Stimulated activated CD4-positive, alpha-beta T cell treated with anti-CD3 and anti-CD28 coated beads, Interleukin-1b, Interleukin-23, amount 100 ng/mL, for 48 hours (primary cell): ENCODE measurements at places on chromosomes 13 and 19.

GRCh38 chr13:38309397-38309796, 40.3 kb upstream of the UFM1 start:
- no peak for DNase-seq

- no peak for DNase-seq
These were observed 111.4 kb downstream of the CCNA1 start for GRCh38 chr13:36543671-36544070.

GRCh38 chr13:98606296-98606695, 29.4 kb upstream of the STK24 start:
- DNase-seq: no peak

GRCh38 chr13:71513411-71514033, 353.5 kb downstream of the DACH1 start:
- DNase-seq: no peak

DNA sequence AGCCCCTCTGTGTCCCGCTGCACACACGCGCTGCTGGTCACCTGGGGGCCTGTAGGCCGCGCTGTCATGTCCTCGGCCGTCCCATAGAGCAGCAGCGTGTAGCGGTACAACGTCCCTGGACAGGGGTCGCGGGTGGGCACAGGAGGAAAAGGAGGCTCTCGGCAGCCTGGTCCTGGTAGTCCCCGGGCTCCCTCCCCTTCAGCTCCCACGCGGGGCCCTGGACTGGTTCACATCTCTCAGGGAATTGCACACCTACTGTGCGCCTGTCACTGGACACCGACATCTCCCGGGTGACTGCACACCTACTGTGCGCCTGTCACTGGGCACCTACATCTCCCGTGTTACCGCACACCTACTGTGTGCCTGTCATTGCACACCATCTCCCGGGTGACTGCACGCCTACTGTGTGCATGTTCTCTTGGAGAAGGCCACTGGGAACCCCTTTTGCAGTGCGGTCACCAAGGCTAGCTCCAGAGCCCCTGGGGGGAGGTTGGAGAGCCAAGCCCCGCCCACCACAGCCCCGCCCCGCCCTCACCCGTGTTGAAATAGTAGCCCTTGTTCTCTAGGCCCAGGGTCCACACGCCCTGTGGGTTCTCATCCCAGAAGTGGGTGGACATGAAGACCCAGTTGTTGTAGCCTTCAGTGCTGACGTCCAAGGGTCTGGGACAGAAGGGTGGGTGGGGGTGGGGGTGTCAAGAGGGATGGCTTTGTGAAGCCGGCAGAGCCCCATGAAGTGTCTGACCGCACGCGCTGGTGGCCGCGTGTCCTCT, 3.5 kb upstream of the C19orf25 start:
- DNase-seq: no peak

DNA sequence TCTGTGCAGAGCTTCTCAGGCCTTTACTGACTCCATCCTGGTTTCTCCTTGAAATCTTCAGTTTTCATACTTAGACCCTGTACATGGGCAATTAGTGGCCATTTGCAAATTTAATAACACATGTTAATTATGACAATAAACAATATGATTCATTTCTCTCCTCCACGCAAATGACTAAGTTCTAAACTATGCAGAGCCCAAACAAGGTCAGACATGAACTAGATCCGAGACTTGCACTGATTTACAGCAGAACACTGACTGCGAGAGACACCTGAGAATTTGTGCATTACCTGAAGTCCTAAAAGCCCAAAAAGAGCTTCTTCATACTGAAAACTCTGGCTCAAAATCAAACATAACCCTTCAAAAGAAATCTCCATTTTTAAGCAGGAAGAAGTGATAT, 521.8 kb downstream of the MYO16 start:
- no peak for DNase-seq

DNA sequence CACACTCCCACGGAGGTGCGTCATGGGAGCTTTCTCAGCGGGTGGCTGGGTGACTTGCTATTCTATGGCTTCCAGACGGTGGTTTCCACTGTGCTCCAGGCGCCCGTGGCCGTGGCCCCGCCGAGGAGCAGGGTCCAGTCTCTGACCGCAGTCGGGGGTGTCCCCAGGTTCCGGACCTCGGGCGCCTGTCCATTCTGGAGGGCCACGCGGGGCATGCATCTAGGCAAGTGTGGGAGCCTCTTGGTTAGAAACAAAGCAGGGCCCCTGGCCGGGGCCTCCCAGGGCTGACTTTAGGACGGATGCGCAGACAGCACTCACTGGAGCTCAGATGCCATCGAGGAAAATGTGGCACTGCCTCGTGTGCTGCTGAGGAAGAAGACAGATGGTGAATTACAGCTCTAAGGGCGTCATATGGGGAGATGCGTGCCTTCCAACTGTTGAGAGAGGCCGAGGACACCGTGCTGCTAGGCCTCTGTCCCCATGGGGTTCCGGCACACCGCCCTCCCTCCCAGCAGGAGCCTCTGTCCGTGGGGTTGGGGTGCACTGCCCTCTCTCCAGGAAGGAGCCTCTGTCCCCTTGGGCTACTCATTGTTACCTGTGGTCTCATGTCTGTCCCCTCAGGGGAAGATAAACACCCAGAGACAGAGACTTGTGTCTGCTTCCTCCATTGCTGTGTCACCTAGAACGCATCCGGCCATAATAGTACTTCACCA, 38.1 kb downstream of the TMEM255B start:
- no peak for DNase-seq

- DNase-seq: no peak
These were observed 199.2 kb downstream of the COL4A1 start for GRCh38 chr13:110107568-110108347.

DNA sequence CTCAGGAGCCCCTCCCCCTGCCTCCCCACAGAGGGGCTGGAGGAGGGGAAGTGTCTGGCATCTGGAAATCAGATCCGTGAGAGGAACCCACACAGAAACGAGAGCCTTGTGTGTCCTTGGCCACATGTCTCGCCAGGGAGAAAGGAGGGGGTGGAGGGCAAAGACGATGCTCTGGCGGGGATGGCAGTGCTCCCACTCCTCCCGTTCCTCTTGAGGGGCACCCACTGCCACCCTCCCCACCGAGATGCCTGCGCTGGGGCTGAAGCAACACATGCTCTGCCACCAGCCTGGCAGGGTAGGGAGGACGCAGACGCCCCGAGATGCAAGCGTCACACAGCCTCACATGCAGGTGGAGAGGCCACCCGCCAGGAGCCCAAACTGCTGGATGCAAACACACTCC, 2.8 kb downstream of the ADGRL1 start:
- no peak for DNase-seq

GRCh38 chr19:42568006-42568405, 26.7 kb downstream of the CEACAM8 start:
- DNase-seq: no peak

- DNase-seq: no peak
These were observed 1937.6 kb downstream of the PCDH9 start for GRCh38 chr13:65292488-65292901.
